ENCODE measurements at places on chromosomes 4 and X.

DNA sequence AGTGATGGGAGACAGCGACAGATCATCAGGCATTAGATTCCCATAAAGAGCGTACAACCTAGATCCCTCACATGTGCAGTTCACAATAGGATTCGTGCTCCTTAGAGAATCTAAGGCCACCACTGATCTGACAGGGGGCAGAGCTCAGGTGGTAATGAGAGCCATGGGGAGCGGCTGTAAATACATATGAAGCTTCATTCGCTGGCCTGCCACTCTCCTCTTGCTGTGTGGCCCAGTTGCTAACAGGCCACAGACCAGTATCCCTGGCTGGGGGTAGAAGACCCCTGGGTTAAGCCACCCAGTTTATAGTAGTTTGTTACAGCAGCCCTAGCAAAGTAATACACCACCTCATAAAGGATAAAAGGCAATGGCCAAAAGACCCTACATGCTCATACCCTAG, 30.3 kb downstream of the APBB2 start:
- no peak for DNase-seq

GRCh38 chr4:82784681-82785610, 13.7 kb downstream of the SCD5 start:
- no peak for DNase-seq

DNA sequence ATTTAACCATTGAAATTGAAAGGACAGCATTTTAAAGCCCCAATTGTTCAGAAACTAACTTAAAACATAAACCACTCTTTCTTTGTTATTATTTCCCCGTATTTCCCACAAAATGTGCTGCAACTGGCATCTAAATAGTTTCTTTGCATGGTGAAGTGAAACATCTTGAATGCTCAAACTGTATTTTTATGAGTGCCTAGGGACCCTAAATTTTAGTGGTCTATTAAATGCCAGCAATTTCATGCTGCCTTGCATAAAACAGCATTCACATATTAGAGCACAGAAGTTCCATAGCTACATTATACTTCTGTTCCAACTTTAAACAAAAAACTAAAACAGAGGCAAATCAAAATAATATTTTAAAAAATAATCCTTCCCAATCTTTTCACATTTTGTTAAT, 5.4 kb downstream of the RAB28 start:
- DNase-seq, result no peak

GRCh38 chr4:78267790-78268189, 210.7 kb downstream of the FRAS1 start:
- no peak for DNase-seq

DNA sequence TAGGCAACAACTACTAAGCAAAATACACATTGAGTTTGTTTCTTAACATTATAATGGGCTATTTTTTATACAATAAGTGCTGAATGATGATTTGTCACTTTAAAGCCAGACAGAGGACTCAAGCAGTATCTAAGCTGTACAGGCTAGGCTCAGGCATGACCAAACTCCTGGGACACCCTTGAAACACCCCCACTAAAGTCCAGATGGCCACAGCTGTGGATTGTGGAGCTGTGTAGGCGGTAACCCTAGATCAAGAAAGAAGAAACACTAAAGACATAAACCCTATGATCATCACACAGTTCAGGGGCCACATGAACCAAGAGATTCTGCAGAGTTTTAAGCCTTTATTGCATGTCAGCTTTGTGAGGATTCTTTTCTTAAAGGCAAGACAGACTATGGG, 25.1 kb downstream of the TAB3 start:
- no peak for DNase-seq

GRCh38 chr4:79399076-79399475, 9.0 kb downstream of the GK2 start:
- DNase-seq, result no peak

DNA sequence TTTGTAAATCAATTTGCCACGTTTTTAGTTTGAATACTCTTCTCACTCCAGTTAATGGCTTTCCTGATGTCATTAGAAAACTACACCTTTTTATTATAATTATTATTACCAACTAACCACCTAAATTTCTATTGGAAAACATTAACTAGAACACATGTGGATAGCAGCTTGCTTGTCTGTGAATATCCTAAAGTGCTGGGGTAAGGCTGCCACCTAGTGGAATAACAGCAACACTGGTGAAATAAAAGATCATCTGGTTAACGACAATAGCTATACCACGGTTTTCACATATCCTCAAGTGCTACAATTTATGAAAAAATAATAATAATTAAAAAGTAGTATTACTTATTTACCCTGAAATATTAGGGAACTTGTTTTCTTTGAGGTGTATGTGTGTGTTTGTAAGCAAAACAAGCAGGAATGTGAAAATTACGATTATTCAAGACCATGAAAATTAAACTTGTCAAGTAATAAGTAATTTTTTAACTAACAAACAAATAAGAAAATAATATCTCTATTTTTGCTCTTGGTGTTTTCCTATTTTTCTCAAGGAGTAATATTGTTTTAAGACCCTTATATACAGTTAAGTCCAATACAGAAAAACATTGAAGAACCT, 130.1 kb upstream of the TECRL start:
- no peak for DNase-seq

- DNase-seq, result no peak
These were observed 38.7 kb upstream of the GRID2 start for GRCh38 chr4:92265021-92265420.

DNA sequence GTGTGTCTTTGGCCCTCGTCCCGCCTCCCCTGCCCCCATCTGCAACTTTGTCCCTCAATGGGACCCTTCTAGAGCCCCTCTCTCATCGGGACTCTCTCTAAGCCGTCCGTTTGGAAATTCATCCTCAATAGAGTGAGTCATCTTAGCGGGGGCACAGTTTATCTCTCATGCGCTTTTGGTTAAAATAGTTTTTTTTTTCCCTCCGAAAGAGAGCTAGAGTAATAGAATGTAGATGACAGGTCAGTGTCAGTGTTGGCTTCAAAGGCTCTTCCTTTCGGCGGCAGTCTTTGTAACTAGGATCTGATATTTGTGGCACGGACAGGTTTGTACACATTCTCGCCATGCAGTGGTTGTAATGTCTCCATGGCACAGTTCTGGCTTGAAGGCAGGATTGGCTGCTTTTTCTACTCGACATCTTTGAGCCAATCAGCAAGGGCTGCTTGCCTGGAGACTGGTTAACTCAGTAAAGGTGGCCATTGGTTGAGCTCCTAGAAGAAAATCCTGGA, 989 bp downstream of the N4BP2 start:
- peak; percentile 13 for DNase-seq

DNA sequence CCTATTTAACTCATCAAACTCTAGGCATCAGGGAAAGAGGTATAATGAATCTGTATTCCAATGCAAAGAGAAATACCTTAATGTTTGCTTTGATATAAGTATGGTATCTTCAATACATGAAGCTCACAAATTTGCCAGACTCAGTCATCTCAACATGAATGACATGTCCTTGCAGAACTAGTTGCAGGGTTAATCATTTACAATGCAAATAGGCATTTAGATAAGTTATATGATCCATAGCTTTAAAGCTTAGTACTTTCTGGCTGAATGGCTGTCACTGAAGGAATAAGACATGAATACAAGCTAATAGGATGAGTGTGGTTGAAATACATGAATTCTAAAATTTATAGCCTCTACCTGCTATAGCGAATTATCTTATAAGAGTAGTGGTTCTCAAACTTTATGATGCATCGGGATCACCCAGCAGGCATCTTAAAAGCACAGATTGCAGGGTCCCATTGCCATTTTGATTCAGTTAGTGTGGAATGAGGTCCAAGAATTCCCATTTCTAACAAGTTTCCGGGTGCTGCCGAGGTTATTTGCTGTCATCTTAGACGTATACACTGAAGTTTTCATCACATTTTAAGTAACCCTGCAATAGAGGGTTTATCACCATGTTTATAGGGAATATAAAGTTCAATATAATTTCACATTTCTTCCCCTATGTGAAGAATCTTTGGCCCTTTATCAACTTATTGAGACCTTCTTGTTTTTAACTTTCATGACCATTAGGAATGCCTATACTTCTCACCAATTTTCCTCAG, 439.2 kb downstream of the ARHGAP24 start:
- DNase-seq, result no peak

DNA sequence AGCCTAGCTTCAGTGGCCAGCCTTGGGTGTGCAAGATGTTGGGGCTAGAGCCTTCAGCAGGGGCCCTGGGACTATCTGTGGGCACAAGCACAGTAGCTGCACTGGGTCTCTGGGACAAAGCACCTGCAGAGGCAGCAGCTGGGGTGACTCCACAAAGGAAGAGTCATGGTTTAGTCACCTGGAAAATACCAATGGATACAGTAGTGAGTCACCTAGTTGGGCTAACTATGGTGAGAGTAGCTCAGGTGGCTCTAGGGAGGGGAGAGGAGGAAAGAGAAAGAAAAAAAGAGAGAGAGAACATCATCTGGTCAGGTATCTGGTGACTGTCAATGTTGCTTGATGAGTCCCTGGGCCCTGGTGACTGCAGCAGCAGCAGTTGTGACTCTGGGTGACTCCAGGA, 72.9 kb upstream of the SPIN4 start:
- no peak for DNase-seq

DNA sequence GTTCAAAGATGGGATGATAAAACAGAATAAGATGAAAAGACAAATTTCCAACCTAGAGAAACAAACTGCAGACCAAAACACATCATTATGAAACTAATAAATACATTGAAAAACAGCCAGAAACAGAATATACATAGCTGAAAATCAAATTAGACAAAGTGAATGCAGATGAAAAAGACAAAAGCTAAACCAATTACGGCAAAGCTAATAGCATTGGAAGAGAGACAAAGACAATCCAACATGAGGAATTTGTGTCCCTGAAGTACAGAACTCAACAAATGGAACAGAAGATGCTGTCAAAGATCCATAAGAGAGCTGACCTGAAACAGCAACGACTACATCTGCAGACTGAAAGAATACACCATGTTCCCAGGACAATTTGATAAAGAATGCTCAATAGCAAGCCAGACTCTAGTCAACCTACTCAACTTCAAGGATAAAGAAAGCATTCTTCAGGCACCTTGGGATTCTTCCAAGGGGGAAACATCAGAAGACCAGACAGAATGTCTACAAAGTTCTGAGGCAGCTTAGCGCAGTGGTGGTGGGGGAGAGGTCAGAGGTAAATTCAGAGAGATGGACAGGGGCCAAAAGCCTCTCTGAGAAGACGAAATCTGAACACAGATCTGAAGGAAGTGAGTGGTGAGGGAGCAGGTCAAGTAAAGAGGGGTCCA, 27.4 kb upstream of the IRAK1 start:
- DNase-seq, result no peak

DNA sequence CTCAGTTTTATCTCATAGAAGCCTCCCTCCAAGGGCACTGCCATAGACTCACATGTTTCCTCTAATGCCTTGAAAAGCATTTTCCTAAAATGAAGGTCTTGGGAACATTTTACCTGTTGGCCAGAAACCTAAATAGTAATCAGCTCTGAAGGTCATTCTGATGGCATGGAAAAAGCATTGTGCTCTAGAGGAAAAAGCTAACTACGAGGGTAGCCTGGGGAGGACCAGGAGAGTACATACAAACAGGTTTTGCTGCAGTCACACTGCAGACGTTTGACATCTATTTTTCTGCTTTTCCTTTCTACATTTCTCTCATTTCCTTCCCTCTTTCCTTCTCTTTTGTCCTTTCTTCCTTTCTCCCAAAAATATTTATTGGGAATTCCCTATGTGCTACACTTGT, 103.3 kb upstream of the SORBS2 start:
- no peak for DNase-seq

GRCh38 chr4:105386012-105386411, 87.8 kb downstream of the PPA2 start:
- DNase-seq, result no peak

GRCh38 chr4:157896726-157897125, 276.1 kb downstream of the GASK1B start:
- no peak for DNase-seq

GRCh38 chrX:18354369-18355223, at the start of gene SCML2:
Gene SCML2 (minus strand): TSS chrX:18354688. CDS start chrX:18334071, 20,617 bp downstream.
- no peak for DNase-seq

DNA sequence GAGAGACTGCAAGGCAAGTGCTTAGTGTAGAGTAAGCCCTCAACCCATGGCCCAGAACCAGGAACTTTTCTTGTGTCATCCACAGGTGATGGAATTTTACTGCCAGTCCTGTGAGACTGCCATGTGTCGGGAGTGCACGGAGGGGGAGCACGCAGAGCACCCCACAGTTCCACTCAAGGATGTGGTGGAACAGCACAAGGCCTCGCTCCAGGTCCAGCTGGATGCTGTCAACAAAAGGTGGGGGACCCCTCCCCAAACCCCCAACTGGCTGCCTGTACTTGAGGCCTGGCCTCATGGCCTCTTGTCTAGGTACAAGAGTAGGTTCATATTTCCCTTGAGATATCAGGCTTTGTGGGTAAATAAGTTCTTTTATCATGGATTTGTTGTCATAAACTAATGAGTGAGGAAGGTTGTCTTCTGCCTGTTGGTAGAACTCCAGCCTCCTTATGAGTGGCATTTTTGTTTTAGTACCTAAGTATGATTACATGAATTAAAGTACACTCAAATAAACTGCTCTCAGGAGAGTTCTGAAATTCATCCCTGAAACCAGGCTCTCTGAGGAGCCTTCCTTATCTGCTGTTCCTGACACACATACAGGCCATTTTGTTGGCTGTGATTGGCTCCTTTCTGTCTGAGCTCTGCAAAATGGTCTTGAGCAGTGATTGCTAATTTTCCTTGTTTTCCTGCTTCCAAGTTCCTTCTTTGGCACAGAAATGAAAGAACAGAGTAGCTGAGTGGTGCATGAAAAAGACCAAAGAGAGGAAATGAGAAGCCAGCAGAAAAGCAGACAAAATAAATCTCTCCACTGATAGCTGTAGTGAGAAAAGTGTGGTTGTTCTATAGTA, 51.4 kb upstream of the MND1 start:
- no peak for DNase-seq

DNA sequence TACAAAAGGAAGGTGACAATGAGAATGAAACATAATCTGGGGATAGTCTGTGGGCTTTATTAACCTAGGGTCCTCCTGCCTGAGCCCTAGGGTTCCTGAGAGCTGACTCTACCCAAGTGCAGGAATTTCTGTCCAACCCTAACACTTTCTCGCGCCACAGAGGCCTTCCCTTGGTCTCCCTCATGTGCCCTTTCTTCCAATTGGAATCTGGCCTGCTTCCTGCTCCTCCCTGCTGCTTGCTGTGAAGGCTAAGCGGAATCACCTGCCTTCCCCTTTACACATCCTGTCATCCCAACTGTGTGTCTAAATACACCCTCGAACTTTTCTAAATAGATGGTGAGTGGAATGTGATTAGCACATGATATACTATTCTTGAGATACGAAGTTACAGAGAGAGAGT, 5.9 kb downstream of the MAGEA11 start:
- DNase-seq, result no peak

- no peak for DNase-seq
These were observed 57.5 kb downstream of the ACOX3 start for GRCh38 chr4:8383016-8383415.

DNA sequence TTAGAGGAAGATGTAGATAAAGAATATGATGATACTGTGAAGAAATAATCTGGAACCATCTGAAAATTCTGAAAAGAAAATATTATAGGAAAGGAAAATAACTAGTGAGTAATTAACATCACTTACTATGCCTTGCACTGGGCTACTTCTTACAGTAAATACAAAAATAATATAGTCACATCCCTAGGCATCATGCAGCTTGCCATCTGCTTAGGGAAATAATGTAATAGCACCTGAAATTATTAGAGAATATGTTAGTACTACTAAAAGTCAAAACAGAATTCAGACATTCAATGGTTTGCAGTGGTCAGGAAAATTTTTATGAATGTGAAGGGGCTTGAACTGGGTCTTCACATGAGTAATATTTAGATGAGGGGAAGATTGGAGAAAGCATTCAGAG, 272.2 kb upstream of the EMCN start:
- no peak for DNase-seq
